Kidney glomerular epithelial cell (primary cell): ENCODE measurements at places on chromosomes 11 and 22.

DNA sequence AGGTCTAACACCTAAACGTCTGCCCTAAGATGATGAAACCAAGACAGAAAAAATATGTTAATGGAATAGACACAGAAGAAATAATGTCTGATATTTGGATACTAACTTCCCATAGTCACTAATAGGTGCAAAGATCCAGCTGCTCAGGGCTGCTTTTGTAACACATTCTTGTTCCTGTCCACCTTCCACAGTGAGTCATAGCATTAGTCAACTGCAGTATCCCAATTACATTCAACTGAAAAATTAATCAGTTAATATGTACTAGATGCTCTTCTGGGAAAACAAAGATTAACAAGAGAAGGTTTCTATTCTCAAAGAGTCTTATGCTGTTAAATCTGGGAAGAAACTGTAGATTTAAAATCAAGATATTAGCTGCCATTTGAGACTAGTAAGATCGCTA is 47.6 kb downstream of the HEPHL1 start:
- DNase-seq, result peak; percentile 44

GRCh38 chr11:95547186-95547585 is 242.4 kb downstream of the FAM76B start:
- DNase-seq, result no peak

DNA sequence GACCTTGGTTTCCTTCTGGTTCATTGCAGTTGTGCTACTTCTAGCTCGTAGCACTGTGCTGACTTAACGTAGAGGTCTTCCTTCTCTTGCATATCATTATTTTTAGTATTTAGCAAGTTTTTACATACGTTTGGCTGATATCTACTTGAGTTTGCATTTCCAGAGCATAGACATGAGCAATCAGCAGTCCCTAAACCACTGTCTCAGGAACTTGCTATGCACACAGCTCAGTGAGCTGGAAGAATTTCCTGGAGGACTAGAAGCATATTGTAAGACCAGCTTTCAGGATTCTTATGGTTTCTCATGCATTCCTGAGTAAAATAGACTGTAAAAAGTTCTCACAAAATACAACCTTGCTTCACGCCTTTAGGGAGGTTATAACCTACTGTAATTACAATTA is 226.7 kb upstream of the PDGFD start:
- DNase-seq, result peak; percentile 94

DNA sequence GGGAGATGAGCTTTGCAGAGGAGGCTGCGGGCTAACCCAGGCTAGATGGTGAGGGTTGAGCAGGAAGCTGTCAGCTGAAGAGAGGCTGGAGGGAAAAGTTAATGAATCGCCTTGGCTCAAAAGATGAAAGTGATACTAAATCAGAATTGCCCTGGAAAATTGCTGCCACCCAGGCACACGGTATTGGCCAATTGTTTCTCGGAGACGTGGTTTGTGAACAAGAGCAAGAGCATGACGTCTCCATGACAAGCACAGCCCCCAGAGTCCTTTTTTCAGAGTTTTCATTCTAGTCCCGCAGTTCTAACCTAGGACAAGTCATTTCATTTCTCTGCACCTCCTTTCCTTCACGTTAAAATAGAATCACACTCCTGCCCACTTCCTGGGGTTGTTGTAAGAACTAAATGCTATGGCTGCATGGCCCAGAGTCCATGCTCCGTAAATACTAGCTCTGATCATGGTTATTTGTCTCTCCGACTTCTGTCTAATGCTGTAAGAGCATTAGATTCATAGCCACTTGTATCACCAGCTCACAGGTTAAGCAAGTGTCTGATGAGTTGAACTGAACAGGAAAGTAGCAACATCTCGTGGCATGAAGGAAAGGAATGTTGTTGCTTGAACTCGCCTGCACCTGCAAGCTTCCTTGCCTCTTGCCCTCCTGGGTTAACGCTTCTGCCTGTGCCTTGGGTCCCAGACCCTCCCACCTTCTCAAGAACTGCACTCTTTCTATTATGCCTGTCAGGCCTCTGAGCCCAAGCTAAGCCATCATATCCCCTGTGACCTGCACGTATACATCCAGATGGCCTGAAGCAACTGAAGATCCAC is 33.8 kb upstream of the NUP50 start:
- no peak for DNase-seq

- DNase-seq, result no peak
Observed at GRCh38 chr11:115167456-115167855, 336.8 kb downstream of the CADM1 start.

GRCh38 chr11:78676026-78676557 is 101.4 kb upstream of the NARS2 start:
- no peak for DNase-seq

DNA sequence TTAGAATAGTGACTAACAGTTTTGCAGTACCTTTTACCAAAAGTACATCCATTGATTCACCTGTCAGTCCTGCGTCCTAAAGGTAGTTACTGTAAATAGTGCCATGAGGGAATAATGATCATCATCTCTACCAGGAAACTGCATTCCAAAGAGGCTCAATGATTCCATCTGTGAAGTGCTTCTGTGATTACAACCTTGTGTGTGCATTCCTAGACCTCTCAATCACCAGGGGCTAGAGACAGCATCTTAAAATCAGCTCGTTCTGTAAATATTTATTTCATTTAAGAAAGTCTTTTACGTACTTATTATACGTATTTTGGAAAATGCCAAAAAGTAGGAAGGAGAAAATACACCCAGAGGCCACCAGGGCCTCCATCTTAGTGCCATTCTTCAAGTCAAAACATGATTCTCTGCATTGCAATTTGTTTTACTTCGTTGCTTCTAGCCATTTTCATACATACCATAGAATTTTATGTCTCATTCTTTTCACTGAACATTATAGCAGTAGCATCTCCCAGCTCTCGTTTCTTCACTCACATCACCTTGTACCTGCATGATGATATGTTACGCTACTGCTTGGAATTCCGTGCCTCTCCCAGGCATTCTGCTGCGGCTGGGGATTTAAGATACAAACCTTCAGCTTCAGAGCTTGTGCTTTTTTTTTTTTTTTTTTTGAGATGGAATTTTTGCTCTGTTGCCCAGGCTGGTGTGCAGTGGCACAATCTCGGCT is 117.0 kb downstream of the SEZ6L start:
- no peak for DNase-seq

DNA sequence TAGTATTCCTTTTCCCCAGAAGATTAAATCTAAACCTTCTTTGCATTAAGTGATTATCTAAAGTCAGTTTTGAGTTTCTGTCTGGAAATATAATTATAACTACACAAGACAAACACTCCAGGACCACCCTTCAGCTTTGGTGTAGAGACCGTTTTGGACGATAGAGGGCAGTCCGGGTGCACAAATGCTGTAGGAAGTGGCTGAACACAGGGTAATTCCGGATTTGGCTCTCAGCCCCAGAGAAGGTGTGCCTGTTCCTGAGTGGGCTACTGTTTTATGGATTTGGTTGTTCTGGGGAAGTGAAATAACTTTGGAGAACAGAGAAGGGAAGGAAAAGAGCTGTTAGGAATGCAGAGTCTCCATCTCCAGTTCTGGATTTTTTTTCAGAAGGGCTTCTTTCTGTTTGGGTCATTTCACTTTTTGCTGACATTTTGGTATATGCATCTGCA is 14.8 kb downstream of the EXT2 start:
- DNase-seq, result peak; percentile 44

DNA sequence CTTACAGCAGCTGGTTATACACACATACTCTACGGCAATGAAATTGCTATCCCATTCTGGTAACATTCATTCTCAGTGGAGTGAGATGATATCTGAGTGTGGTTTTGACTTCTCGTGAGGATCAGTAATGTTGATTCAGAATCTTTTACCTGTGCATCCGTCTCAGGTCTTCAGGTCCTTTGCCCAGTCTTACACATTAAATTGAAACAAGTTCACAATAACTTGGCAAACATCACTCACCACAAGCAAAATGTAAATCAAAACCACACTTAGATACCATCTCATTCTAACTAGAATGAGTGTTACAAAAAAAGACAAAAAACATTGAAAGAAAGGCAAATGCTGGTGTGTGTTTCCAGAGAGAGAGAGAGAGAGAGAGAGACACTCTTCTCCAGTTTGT is 14.0 kb downstream of the RGL4 start:
- DNase-seq, result no peak

DNA sequence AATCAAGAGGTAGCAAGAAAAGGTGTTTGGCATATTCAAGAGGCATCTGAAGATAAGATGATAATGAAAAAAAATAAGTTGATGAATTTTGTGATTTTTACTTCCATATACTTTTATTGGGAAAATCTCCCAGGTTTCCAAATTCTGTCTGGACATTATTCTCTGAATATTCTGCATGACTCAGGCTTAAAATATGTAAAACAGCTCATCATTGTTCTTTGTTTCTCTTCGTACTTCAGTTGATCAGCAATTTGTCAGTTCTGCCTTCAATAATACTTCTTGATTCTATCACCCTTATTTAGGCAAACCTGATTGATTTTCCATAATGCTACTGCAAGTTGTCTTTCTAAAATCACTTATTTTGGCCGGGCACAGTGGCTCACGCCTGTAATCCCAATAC is 30.2 kb downstream of the GTF2H1 start:
- DNase-seq, result peak; percentile 48

DNA sequence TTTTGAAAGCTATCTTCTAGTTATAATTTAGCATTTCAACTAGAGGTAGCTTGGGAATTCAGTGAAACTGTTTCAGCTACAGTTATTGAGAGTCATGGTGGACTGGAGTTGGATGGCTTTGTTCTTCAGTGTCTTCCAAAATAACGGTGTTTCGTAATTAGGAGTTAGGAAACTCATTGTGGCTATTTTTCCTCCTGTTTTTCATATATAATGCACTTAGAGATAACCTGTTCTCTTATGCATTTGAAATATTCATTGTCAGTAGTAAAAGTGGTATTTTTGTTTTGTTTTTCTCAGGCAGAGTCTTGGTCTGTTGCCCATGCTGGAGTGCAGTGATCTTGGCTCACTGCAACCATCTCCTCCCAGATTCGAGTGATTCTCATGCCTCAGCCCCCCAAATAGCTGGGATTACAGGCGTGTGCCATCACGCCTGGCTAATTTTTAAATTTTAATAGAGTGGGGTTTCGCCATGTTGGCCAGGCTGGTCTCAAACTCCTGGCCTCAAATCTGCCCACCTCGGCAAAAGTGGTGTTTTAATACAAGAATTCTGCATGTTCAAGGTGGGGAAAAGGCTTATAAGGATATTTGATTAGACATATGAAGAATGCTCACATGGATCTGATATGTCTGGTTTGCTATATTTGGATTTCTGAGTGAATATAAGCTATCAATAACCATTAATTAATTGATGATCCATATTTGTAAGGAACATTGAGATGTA is 12.7 kb downstream of the PDHX start:
- DNase-seq, result no peak

DNA sequence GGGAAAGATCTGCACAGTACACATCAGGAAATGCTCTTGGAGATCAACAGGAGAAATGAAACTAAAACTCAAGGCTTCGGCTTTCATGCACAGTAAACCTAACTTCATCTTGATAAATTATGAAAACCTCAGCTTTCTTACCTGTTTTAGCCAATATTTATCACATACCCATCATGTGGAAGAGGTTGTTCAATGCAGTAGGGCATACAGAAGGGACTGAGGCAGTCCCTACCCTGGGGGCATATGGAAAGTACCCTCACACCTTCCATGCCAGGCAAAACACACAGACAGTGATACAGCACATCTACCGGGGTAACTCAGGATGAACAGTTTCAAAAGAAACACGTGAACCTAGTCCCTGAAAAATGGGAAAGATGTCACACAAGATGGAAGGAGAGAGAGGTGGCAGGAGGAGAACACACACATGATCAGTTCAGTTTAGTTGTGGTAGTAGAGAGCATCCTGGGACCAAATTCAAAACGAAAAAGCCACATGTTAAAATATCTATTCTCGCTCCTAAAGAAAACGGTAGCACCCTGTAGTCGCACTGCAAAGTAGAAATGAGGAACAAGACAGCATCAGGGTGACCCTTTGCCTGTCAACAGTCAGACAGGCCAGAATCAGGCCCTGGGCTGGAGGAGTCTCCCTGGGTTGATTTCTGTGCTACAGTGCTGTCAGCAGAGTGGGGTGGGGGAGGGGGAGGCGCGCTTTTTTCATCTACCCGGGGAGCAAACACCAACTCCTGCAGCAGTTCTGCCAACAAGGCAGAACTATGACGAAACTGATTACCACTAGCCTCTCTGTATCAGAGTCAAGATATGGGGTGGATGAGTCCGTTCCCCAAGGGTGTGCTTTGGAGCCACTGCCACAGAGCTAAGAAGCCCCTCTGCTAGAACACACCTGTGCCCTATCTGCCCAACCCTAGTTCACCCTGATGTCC is 1.3 kb downstream of the HIRA start:
- DNase-seq, result no peak

DNA sequence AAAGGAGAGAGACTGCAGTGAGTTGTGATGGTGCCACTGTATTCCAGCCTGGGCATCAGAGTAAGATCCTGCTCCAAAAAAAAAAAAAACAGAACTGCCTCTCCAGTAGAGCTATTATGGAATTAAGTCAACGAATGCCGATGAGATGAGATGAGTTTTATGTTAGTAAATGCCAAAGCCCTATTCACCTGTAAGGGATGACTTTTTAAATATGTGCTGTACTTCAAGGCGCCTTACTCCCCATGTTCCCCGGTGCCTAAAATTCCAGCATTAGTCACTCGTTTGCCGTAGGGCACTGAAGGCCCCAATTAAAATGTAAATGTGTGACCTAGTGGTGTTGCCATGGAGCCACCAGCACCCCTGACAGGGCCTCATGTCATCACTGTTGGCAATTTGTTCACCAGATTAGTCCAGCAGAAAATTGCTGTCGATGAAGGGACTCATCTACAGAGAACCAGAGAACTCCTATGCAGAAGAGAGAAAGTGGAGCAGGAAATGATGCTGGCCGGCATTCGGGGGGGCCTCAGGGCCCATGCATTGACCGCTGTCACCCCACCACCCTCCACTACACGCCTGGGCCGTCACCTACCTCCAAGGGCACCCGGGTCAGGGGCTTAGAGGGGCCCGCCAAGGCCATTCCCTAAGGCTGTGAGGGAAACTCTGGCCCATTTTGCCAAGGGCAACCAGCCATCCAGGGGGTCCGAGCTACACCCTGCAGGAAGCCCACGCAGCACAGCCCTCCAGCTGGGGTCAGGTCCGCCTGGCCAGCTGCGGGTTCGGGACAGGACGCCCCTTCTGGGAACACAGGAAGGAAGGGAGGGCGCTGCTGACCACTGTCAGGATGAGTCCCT is 17.8 kb downstream of the LIF start:
- no peak for DNase-seq

DNA sequence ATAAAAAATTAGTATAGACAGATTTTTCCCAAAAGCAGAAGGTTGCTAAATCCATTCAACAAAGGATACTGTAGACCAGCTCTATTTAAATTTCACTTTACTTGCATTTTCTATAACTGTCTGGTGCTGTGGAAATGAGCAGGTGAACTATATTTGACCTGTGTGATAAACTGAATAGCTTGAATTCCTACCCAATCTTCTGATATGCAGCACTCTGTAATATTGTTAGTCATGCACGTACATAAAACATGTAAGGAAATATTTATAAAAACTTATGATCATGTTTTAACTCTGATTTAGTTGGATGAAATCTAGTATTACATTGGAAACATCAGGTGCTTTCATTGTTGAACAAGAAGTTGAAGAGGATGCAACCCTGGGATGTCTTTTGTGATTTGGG is 213.6 kb downstream of the DBX1 start:
- DNase-seq, result no peak
